ENCODE measurements at places on chromosomes 2 and 18.

- no peak for DNase-seq
Measured at GRCh38 chr2:206075113-206075512, 10.9 kb downstream of the INO80D start.

GRCh38 chr2:132760405-132760804, 90.4 kb upstream of the LYPD1 start:
- DNase-seq = no peak

GRCh38 chr2:19677825-19678518, 223.8 kb downstream of the TTC32 start:
- no peak for DNase-seq

DNA sequence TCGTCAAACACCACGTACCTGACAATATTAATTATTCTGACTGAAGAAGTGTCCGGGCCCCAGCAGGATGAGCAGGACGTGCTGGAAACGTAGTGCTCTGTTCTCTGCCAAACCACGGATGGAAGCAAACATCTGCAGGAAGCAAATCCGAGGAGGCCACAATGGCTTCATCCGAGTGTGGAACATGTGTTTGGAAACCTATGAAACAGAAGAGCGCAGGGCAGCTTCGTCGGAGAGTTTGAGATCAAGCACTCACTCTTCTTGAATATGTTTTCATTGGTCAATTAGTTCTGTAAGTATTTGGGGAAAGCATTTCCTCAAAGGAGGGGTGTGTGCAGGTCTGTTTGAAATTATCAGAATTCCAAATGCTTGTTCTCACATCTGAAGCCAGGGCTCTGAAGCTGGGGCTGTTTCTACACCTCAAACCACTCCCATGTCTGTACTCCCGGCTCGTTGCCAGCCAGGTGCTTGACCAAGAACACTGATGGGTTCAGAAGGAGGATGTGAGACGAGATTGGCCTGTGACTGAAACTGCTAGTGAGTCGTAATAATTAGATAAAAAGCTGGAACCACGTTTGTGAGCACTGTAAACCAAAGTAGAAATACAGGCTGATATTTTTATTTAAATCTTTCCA, 356.6 kb upstream of the SALL3 start:
- no peak for DNase-seq

Data from CD4-positive, alpha-beta T cell (primary cell).